ENCODE measurements at places on chromosomes 2 and 18.

DNA sequence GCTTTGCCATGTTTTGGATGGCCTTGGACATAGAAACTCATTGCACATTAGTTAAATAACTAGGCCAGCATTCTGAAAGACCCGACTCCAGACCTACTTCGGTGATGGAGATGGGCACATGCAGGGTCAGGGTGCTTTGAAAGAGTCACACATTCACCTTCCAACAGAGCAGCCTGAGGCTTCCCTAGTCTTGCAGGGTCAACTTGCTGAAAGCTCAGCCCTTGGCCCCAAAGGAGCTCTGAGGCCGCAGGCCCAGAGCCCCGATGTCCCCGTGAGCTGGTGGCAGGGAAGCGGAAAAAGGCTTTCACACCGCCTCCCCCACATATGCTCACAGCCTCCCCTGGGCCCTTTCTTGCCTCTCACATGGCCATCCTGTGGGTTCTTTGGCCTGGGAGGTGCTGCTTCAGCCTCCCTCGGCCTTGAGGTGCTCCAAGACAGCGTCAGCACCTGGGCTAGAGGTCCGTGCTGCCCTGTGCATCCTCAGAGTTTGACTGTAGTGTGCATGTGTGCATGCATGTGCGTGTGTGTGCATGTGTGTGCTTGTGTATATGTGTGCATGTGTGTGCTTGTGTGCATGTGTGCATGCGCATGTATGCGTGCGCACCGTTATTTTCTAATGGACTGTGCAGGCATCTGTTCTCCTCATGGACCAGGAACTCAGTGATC, 21.6 kb downstream of the LDLRAD4 start:
- no peak for DNase-seq

DNA sequence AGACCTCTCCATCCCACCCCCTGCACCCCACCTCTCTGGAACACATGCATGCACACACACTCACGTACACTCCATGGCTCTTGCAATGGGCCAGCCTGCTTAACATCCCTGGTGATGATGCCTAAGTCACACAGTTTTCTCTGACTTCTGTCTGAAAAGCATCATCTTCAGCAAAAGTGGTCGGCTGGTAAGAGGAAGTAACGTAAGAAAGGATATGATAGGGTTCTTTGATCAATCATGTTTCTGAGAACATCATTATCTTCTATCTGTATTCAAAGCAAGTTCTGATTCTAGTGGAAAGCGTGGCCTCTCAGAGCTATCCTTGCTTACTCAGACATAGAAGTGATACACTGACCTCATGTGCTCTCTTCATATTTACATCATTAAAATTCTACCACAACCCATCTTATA, 11.4 kb upstream of the NDUFV2 start:
- peak; percentile 70 for DNase-seq

DNA sequence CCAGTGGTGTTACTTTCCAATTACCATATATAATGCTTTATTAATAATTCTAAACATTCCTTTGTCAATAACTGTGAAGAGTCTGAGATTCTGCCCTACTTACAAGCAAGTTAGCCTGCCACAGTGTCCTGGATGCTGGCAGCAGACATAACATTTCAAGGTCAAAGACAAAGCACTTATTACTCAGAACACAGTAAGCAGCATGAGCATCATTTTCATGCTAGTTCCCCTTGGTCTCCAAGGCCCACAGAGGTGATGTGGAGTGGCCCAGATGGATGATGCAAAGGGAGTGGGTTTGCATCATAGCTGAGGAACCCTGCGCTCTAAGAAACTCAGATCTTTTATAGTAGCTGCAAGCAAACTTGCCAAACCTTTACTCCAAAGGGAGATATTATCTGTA, 349.7 kb downstream of the ZEB2 start:
- no peak for DNase-seq

DNA sequence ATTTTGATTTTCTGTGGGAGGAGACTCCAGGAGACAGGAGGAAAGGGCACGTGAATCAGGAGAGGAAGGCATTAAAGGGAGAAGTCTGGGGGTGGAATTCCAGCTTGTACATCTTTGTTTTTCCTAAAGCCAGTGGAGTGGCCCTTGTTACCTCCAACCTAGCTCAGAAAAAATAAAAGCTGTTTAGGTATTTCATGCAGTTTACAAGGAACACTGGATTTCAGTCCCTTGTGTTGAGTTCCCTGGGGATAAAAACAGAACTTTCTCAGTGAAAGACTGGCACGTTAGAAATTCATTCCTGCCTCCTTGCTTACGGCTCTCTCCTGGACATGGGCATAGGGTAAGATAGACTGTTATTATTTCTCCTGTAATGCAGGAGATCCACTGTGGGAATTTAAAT, 170.2 kb downstream of the ZEB2 start:
- no peak for DNase-seq

GRCh38 chr18:5103286-5103685, 93.8 kb downstream of the AKAIN1 start:
- DNase-seq = no peak

- no peak for DNase-seq
These were observed 31.2 kb downstream of the ITGB1BP1 start for GRCh38 chr2:9391961-9392720.

DNA sequence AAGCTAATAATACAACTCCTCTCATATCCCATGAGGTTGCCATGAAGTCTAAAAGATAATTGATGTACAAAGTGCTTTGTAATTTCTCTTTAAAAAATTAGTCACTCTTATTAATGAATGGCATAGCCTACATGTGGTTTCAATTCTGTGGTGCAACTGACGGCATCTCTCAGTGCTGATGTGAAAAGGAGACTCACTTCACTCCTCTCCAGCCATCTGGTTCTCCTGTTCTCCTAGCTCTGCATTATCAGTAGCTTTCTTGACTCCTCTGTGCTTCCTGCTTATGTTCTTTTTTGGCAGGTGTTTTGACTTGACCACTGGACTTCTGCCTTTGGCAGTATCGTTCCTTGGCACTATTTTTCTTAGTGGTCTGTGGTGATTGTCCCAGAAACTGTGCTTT, 134.9 kb upstream of the ZFP36L2 start:
- DNase-seq = no peak

GRCh38 chr18:41043876-41044275, 911.2 kb upstream of the PIK3C3 start:
- no peak for DNase-seq

DNA sequence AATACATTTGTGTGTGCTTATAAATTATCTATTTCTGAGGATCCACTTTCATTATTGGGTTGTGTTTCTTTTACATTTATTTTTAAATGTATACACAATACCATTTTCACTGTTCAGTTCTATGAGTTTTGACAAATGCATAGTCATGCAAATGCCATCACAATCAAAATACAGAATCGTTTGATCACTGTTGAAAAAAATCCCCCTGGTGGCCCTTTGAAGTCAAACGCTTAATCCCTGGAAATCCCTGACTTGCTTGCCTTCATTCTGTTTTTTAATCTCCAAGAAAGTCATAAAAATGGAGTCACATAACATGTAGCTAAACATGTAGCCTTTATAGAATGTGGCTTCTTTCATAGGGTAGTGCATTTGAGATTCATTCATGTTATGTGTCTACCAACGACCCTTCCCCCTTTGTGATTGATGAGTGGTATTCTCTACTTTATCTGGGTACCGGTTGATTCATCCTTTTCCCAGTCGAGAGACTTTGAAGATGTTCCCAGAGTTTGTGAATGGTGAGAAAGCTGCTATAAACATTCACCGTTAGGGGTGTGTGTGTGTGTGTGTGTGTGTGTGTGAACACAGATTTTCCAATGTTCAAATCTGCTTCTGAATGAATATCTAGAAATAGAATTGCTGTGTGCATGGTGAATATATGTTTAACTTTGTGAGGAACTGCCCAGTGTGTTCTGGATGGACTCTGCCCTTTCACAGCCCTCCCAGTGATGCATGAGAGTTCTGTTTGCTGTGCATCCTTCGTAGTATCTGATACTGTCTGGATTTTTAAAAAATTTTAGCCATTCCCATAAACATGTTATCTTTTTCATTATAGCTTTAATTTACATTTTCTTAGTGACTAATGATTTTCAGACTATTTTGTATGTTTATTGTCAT, 173.6 kb downstream of the GALR1 start:
- DNase-seq = no peak

DNA sequence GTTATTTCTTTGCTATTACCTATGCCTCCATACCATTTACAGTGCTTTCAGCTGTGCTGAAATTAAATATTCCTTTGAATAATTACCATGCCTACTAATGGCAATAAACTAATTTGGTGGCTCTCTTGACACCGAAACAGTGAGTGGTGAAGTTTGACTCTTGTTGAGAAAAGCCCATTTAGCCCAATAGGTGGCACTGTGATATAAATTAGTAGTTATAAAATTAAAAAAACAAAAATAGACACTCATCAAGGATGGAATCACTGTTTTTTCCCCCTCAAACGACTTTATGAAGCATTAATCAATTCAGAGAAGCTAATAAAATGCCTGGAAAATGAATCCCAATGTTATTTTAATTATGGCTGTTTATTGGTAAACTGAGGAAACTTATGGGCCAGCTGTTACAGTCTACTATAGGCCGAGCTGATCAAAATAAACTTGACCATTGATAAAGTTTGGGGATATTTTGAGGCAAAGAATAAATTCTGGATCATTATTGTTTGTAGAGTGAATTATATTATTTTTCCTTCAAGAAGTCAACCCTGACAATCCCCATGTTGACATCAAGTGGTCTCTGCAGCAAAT, 339.6 kb downstream of the TRIB2 start:
- no peak for DNase-seq

DNA sequence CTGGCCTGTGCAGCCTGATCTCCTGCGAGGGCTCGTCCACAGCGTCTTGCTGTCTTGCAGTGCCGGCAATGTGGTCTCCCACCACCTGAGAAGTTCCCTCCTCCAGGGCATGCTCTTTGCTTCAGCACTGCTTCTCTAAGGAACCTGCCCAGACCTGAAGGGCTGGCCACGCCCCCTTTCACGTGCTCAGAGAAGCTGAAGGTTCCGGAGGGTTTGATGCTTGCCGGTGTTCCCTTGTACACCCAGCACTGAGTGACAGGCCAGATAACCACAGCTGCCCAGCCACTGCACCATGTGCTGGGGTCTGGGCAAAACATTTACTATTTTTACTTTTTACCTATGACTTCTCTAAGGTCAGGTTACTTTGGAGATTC, 1.7 kb upstream of the POLR2D start:
- peak; percentile 77 for DNase-seq

DNA sequence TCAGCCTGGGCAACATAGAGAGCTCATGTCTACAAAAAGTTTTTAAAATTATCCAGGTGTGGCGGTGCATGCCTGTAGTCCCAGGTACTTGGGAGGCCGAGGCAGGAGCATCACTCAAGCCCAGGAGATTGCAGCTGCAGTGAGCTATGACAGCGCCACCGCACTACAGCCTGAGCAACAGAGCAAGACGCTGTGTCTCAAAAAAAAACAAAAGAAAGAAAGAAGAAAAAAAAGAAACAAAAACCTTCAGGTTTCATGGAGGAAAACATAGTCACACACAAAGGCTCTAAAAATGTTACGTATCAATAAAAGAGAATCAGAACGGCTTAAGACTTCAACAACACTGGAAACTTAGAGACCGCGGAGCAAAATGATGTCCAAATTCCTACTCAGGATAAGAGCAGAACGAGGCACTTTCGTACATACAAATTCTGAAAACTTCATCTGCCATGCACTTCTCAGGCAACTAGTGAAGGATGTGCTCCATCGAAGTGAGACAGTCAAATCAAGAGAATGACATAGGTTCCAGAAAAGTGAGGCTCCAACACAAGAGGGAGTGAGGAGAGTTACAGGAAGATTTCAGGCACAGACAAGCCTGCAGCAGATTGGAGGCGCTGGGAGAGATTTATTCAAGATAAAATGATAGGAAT, 4.4 kb downstream of the HDLBP start:
- no peak for DNase-seq

DNA sequence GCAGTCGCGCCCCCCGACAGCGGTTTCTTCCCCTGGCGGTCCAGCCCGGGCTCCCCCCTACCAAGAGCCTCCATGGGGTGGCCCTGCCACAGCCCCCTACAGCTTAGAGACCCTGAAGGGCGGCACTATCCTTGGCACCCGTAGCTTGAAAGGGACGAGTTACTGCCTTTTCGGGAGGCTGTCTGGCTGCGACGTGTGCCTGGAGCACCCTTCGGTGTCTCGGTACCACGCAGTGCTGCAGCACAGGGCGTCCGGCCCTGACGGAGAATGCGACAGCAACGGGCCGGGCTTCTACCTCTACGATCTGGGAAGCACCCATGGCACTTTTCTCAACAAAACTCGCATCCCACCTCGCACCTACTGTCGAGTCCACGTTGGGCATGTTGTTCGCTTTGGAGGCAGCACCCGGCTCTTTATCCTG, 475 bp downstream of the SLC4A1AP start:
- no peak for DNase-seq

GRCh38 chr2:119259296-119259860, 35.7 kb downstream of the STEAP3 start:
- DNase-seq = no peak

- no peak for DNase-seq
These were observed 20.0 kb upstream of the LANCL1 start for GRCh38 chr2:210496512-210496911.

GRCh38 chr18:58042826-58043490, 1.1 kb upstream of the NEDD4L start:
- no peak for DNase-seq

GRCh38 chr18:21167641-21168377, 56.2 kb upstream of the ROCK1 start:
- no peak for DNase-seq

DNA sequence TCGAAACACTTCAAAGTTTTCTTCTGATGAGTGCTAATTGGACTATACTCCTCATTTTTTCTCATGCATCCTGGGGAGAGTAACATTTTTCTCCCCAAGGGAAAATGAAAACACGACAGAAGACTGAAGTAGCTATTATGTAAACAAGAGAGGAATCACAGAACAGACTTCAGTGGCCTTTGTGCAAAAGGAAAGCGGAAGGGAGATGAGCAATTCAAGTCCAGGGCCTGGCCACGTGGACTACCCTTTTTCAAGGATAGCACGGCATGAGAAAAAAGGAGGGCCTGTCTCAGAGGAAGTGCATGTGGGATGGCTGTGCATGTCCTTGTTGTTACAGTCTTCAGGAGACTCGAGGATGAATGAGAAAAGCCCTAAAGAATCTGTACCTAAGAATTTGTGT, 43.8 kb upstream of the KCNE4 start:
- no peak for DNase-seq

DNA sequence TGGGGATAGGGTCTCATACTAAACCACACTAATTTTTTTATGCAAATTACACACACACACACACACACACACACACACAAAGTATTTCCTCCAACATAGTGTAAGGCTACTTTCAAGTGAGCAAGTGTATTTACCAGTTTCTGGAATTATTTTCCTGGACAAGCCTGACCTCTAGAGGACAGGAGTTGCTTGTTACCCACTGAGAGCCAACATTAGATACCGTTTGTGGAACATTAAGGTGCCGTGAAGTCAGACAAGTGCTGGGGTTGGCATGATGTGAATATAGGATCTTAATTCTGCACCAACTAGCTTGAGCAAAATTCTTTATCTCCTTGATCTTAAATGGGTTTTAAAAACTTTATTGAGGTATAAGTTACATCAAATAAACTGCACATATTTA, 39.3 kb upstream of the SERPINB2 start:
- no peak for DNase-seq
